Heart left ventricle (tissue), 16 donors: ENCODE measurements at places on chromosomes 12 and 14. TPM values are rescaled to one million over a fixed set of nuclear protein-coding genes. Genes with fewer than 3 reads are reported as not detected.

GRCh38 chr14:49363821-49364751, 222.1 kb downstream of the RPS29 start:
- no peak overlapping the region for H3K4me3 ChIP-seq
- no peaks in the 10 kb centered on the region for H3K36me3 ChIP-seq
- no peaks in the 10 kb centered on the region for H3K27me3 ChIP-seq
- H3K27ac ChIP-seq: no peak overlapping the region

DNA sequence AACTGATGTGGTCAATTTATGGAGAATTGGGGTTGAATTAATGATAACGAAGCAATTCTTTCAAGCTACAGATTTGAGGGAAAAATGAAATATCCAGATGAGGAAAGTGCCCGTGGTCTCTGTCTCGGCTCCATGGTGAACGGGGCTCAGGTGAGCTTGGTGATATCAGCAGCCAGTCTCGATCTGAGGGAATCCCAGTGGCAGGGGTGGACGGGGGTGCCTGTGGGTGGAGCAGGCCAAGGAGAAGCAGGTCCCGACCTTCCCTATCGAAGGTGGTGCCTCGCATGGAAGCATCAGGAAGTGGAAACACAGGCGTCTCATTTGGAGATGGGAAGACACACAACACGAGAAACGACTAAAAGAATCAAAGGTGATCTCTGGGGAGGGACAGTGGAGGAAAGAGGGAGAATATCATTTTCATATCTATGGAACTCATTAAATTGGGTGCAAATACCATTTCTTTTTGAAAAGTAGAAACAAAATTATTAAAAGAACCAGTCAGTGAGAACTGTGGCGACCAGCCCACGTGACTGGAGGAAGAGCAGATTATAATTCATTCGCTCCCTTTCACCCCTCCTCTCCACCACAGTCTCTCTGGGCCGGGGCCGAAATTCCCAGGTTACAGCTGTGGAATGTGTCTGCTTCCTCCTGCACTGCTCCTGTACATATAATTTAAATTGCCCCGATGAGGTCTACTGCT, 354.3 kb upstream of the SFSWAP start:
- no peak for DNase-seq
- no peaks in the 10 kb centered on the region for H3K4me1 ChIP-seq
- H3K27ac ChIP-seq: no peak overlapping the region
- H3K36me3 ChIP-seq: no peaks in the 10 kb centered on the region
- H3K27me3 ChIP-seq: no peaks in the 10 kb centered on the region

DNA sequence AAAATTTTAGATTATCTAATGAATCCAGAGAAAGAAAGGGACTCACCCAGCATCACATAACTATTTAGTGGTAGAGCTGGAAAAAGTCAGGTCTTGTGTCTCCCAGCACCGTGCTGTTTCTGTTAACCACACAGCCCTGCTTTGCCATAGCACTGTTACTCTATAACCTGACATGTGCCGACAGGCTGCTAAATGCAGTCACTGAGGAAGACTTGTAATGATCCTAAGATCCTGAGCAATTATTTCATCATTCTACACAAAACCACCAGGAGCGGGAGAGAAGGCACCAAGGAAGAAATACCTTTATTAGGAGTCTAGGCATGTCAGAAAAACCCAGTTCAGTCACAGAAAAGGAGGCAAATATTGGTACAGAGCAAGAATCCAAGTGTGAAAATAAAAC, 3.1 kb upstream of the NOXRED1 start:
- no peak overlapping the region for H3K4me3 ChIP-seq
- no peaks in the 10 kb centered on the region for H3K27me3 ChIP-seq
- peaks cover 11% of the 10 kb centered on the region for H3K36me3 ChIP-seq
- H3K27ac ChIP-seq: no peak overlapping the region
- DNase-seq: no peak

GRCh38 chr12:108972358-108972757, 48.5 kb downstream of the SVOP start:
- H3K27ac ChIP-seq: no peak overlapping the region
- DNase-seq: no peak
- H3K27me3 ChIP-seq: no peaks in the 10 kb centered on the region
- no peak overlapping the region for H3K4me3 ChIP-seq
- no peaks in the 10 kb centered on the region for H3K4me1 ChIP-seq

The RHEBL1 gene
- polyA plus RNA-seq: 0.50 TPM
